ENCODE measurements at places on chromosomes 6 and 20.

DNA sequence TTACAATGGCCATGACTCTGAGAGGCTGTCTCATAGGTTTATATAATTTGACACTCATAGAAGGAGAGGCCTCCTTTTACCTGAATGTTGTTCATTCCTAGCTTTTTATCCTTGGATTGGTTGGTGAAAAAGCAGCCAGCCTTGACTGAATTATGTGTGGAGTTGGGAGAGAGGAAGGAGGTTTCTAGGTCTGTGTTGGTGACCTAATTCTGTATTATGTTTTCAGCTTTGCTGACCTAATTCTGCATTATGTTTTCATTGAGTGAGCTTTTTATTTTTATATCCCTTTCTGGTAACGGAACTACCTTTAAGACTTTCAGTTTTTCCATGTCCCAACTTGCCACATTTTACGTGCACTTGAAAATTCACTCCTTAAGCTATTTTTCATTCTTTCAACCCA, 59.1 kb upstream of the RNF144B start:
- no peak for DNase-seq

GRCh38 chr6:82365016-82365795, 1.6 kb downstream of the TPBG start:
- DNase-seq, result peak; percentile 62

- peak; percentile 16 for DNase-seq
Observed at GRCh38 chr20:34165018-34165619, 53.1 kb upstream of the EIF2S2 start.

DNA sequence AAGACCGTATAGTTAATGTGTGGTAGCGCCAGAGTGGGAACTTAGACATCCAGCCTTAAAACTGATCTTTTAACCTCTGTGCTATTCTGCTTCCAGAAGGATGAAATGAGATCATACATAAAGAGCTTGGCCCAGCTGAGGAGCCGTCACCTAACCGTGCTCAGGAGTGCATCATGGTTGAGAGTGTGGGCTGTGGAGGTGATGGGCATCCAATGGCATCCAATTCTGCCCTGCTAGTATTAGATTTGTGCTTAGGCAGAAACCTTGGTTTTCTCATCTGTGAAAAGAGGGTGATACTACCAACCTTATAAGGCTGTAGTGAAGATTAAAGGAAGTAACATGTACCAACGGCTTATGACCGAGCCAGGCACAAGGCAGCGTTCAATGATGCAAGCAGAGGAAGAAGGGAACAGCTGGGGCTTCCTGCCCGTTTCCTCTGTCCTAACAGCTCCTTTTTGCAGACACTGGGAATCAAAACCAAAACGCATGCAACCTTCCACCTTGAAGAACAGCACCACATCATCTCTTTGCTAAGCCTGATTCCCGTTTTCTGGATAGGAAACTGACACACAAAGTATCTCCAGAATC, 1.3 kb downstream of the SLC22A16 start:
- no peak for DNase-seq

- DNase-seq, result no peak
Observed at GRCh38 chr20:45836841-45837240, 3.2 kb downstream of the SNX21 start.

DNA sequence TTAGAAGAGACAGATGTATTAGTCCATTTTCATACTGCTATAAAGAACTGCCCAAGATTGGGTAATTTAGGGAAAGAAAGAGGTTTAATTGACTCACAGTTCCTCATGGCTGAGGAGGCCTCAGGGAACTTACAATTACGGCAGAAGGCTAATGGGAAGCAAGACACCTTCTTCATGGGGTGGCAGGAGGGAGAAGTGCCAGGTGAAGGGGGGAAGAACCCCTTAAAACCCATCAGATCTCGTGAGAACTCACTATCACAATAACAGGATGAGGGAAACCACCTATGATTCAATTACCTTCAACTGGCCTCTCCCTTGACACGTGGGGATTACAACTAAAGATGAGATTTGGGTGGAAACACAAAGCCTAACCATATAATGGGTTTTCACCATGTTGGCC, 28.9 kb upstream of the PNRC1 start:
- DNase-seq, result no peak

DNA sequence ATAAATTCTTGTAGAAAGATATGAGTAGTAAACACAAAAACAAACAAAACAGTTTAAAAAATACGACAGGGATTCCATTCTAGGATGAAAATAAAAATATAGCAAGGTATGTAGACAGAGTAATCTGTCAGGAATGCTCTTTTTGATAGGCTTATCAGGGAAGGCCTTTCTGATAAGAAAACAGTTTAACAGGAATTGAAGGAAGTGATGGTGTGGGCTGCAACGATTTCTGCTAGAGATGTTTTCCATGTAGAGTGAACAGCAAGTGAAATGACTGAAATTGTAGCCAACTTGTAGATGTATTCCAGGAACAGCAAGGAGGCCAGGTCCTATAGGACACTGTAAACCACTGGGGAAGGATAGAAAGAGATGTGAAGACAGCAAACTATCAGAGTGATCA, 689.7 kb upstream of the GJE1 start:
- no peak for DNase-seq

GRCh38 chr20:58551631-58552030, 36.4 kb upstream of the APCDD1L start:
- no peak for DNase-seq

- no peak for DNase-seq
Observed at GRCh38 chr6:13178107-13178506, 150.2 kb downstream of the TBC1D7 start.

DNA sequence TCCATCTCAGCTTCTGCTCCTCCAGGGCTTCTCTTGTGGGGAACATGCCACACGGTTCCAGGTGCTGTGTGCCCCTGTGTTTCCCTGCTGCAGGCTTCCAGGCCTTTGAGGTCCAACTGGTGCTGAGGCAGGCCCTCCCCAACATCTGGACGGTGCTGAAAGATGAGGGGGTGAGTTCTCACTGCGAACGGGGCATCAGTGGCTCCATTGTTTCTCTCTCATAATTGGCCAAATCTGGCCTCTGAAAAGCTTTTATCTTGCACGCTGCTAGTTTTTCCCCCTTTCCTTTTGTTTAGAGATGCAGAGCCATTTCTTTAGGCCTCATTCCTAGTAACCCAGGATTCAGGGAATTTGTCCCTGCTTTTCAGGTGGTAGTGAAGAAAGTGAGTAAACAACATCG, 8.6 kb downstream of the PNLDC1 start:
- no peak for DNase-seq

GRCh38 chr6:703552-703951, 10.6 kb upstream of the EXOC2 start:
- DNase-seq, result peak; percentile 61

DNA sequence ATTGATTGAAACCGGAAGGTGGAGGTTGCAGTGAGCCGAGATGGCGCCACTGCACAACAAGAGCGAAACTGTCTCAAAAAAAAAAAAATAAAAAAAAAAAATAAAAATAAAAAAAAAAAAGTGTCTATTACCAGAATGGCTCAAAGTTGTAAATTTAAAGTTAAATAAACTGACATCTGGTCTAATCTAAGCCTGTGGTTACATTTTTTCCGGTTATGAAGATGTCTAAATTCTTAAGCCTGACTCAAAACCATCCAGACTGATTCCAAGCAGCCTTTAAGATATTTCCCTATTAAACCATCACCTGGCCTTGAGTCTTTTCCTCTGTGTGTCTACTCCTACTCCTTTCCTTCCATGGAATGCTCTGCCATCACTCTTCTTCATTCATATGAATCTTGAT, 371.7 kb upstream of the RUNX2 start:
- no peak for DNase-seq

DNA sequence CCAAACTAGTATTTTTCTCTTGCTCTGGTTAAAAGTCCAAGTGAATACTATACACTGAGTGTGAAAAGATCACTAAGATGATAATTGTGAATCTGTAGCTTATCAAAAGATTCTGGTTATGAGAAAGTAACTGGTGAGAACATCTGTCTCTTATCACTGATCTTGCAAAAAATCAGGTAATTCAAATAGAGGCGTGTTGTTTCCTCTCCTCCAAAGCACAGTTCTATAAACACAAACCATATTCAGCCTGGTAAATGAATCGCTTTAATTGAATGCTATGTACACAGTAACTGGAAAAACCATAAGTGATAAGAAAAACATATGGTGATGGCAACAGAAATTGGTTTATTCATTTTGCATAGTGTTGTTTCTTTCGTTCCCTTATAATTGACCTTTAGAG, 161.0 kb downstream of the RALGAPA2 start:
- DNase-seq, result no peak

DNA sequence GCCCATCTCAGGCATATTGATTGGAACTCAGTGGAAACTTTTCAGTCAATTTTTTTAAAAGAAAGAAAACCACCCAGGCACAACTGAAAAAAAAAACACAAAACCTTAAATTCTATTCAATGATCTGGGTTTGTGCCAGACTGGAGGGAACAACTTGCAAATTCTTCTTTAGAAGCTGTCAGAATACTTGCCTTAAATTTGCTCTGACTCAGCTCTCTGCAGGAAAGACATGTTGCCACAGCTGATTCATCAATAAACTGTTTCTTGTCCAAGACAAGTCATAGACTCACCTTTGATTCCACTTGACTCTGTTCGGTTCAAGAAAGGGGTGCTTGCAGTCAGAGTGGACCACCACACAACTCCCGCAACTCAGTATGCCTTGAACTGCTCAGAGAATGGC, 117.8 kb upstream of the F13A1 start:
- DNase-seq, result no peak

GRCh38 chr6:156988276-156989158, 211.3 kb downstream of the ARID1B start:
- no peak for DNase-seq

GRCh38 chr20:61558726-61559125, 306.7 kb downstream of the CDH4 start:
- peak; percentile 52 for DNase-seq

- DNase-seq, result no peak
Observed at GRCh38 chr20:20085071-20085470, 32.7 kb downstream of the CFAP61 start.

DNA sequence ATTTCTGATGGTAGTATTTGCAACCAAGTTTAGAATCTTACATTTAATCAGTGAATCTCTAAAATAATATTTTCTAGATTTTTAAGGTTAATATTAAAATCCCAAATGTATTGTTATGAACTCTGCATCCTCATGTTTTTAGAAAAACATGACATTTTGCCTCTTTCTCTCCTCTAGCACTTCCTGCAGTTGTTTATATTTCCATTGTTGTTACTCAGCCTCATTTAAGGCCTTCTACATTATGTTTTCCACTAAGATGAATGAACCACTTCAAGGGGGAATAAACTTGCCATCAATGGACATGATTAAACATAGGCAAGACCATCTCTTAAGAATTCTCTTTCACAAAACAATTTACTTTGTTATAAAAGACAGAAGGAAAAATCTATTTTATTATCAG, 333.5 kb upstream of the IRAK1BP1 start:
- DNase-seq, result no peak

DNA sequence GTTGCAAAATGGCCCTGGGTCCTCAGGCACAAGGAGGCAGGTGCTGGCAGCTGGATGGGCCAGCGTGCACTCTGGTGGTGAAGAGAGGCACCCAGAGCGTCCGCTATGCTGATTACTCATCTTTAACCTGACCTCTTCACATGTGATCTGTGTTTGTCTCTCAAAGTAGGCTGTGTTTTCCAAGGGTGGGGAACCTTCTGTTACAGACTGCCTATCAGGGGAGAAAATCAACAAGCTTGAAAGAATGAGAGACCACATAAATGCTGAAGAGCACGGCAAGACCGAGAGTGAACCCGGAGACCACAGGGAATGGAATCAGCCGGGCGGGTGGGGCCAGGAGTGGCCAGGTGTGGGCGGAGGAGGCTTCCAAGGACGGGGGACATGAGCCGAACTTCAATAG, 16.2 kb downstream of the BNIP5 start:
- DNase-seq, result no peak

GRCh38 chr20:49892817-49893216, 22.5 kb downstream of the SPATA2 start:
- DNase-seq, result no peak

GRCh38 chr6:41943456-41943855, 1.8 kb upstream of the CCND3 start:
- DNase-seq, result no peak

GRCh38 chr6:144310765-144311164, 25.6 kb downstream of the UTRN start:
- no peak for DNase-seq

GRCh38 chr6:1611322-1611571, 1.5 kb downstream of the FOXC1 start:
- peak; percentile 68 for DNase-seq

GRCh38 chr6:70289299-70289698, 13.6 kb downstream of the COL9A1 start:
- DNase-seq, result peak; percentile 4

DNA sequence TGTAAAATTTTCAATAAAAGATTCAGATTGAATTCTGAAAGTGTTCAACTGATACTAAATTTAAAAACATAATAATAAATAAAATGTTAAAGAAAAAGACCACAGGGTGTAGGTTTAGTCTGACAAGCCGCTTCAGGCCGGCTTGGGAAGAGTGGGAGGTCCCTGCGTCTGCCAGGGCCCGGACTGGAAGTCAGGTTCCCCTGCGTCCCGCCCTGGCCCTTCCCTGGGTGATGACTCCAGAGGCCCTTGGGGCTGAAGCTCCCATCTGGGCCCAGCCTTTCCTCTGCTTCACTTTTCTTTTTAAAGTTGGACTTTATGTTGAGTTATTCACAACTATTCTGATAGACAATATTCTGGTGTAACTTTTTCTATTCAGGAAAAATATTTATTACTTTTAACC, 93.3 kb downstream of the SMOC2 start:
- DNase-seq, result no peak

DNA sequence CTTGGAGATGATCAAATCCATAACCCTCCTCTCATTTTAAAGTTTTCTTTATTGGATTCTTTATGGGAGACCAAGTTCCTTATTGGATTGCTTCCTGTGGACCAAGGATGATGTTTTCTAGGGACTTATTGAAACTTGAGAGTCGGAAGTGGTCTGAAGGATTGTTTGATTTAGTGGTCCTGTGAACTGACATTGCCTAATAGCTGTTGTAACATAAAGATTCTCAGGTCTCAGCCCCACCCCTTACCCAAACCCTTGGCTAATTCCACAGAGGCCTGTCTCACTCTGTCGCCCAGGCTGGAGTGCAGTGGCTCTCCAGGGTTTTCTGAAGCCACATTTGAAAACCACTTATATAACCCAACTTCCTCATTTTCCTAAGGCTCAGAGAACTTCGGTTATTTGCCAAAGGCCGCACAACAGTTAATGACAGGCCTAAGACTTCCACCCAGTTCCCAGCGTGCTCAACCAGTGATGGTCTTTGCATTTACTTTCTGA, 77.0 kb downstream of the ATXN1 start:
- DNase-seq, result peak; percentile 44

Data from ELR (cell line).